Uterus (tissue), 4 donors: ENCODE measurements at places on chromosomes 7 and 10. TPM values are rescaled to one million over a fixed set of nuclear protein-coding genes. Genes with fewer than 3 reads are reported as not detected.

Gene HTR7
- 0.34 TPM for total RNA-seq

Gene HMX2
- total RNA-seq = not detected

DNA sequence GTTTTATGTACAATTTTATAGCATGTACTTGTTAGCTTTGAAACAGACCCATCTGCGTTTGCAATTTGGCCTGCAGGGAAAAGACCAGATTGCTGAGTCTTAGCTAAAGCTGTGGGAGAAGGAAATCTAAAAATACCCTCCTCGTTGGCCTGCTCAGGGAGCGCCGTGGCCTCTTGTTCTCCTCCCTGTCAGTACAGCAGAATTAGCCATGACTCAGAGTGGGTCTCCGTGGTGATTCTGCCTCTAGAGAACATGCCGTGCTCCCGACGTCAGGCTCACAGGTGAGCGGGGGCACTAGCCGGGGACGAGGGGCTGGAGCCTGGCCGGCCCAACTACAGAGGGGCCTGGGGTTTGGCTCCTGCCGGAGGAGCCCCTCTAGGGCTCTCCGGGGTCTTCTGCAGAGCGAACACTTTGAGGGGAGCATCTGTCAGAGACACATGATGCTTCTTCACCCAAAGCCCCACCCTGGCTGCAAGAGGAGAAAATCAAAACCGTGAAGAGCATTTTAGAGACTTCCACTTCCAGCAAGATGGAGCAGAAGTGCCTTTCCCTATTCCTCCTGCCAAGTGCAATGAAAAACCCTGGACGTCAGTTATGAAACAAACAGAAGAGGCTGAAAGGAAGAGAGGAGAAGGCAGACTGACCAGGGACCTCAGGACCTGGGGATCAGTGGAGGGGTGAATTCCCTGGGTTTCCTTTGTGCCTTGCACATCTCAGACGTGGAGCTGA lies 98.9 kb downstream of the LHPP start:
- H3K4me1 ChIP-seq = peaks cover 24% of the 10 kb centered on the region
- peak overlapping the region; percentile 99 for H3K27ac ChIP-seq
- no peak overlapping the region for H3K4me3 ChIP-seq
- H3K27me3 ChIP-seq = no peaks in the 10 kb centered on the region
- no peaks in the 10 kb centered on the region for H3K36me3 ChIP-seq

DNA sequence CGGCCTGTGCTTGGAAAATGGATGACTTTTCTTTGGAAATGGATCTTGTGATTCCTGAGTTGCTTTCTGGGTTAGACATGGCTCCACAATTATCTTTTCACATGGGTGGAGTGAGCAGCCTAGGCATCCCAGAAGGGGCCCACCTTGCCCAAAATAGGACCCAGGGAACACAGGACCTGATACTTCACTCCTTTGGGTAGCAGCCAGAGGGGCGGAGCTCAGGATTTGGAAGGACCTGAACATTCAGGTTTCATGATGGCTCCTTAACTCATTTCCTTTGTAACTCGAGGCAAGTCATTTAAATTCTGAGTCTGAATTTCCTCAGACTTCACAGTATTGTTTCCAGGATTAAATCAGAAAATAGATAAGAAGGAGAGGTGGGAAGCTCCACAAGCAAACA lies 178.3 kb upstream of the ZMIZ1 start:
- no peak overlapping the region for H3K4me3 ChIP-seq
- H3K36me3 ChIP-seq = no peaks in the 10 kb centered on the region
- DNase-seq = no peak
- H3K27ac ChIP-seq = no peak overlapping the region
- no peaks in the 10 kb centered on the region for H3K27me3 ChIP-seq

GRCh38 chr7:128385988-128386925 lies 23.5 kb downstream of the IMPDH1 start:
- no peaks in the 10 kb centered on the region for H3K36me3 ChIP-seq
- no peaks in the 10 kb centered on the region for H3K27me3 ChIP-seq
- no peaks in the 10 kb centered on the region for H3K4me1 ChIP-seq
- no peak overlapping the region for H3K4me3 ChIP-seq
- no peak for DNase-seq

GRCh38 chr7:34208878-34209621 lies 303.7 kb downstream of the BMPER start:
- no peaks in the 10 kb centered on the region for H3K27me3 ChIP-seq
- H3K4me3 ChIP-seq = no peak overlapping the region
- no peak overlapping the region for H3K27ac ChIP-seq
- no peaks in the 10 kb centered on the region for H3K4me1 ChIP-seq

GRCh38 chr7:81469869-81470723 lies 299.8 kb downstream of the HGF start:
- no peak overlapping the region for H3K27ac ChIP-seq
- peak; percentile 56 for DNase-seq
- H3K4me3 ChIP-seq = no peak overlapping the region
- H3K27me3 ChIP-seq = no peaks in the 10 kb centered on the region
- H3K4me1 ChIP-seq = no peaks in the 10 kb centered on the region
- H3K36me3 ChIP-seq = no peaks in the 10 kb centered on the region

- H3K4me1 ChIP-seq = no peaks in the 10 kb centered on the region
- no peak for DNase-seq
- no peaks in the 10 kb centered on the region for H3K27me3 ChIP-seq
These were observed 66.4 kb downstream of the TAC1 start for GRCh38 chr7:97798046-97799019.

- no peak overlapping the region for H3K27ac ChIP-seq
- H3K4me1 ChIP-seq = no peaks in the 10 kb centered on the region
- no peak overlapping the region for H3K4me3 ChIP-seq
- H3K27me3 ChIP-seq = no peaks in the 10 kb centered on the region
- peak; percentile 23 for DNase-seq
These were observed 131.1 kb upstream of the CDK1 start for GRCh38 chr10:60646966-60647796.

- H3K4me3 ChIP-seq = no peak overlapping the region
These were observed 143.4 kb downstream of the C10orf105 start for GRCh38 chr10:71575934-71576801.

DNA sequence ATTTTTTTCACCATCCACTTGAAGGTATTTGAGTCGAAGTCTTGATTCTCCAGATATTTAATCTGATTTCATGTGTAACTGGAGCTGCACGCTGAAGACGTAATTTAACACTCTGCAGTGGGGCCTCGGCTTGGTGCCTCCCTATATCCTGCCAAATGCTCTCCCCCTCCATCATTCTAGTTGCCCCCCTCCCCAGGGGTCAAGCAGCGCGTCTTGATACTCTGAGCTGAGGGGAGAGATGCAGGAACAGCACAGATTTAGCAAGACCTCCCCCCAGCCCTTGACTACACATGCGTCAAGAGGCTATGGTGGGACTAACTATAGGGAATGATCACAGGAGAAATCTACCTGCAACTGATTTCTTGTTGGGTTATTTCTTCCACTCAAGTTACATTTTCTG lies 85.8 kb downstream of the PRPF18 start:
- H3K36me3 ChIP-seq = no peaks in the 10 kb centered on the region
- H3K4me1 ChIP-seq = no peaks in the 10 kb centered on the region
- H3K4me3 ChIP-seq = no peak overlapping the region
- H3K27me3 ChIP-seq = no peaks in the 10 kb centered on the region

GRCh38 chr10:3423384-3423783 lies 250.8 kb upstream of the PITRM1 start:
- no peak overlapping the region for H3K27ac ChIP-seq
- DNase-seq = no peak
- H3K36me3 ChIP-seq = no peaks in the 10 kb centered on the region
- H3K27me3 ChIP-seq = no peaks in the 10 kb centered on the region
- H3K4me3 ChIP-seq = no peak overlapping the region
- no peaks in the 10 kb centered on the region for H3K4me1 ChIP-seq
